Activated CD4-positive, alpha-beta T cell treated with anti-CD3 and anti-CD28 coated beads, Interleukin-2, amount 50 U/mL, for 24 hours (primary cell): ENCODE measurements at places on chromosomes 2 and 18.
A peak's percentile ranks its signal among the peaks of the same experiment; 100 is the strongest.

DNA sequence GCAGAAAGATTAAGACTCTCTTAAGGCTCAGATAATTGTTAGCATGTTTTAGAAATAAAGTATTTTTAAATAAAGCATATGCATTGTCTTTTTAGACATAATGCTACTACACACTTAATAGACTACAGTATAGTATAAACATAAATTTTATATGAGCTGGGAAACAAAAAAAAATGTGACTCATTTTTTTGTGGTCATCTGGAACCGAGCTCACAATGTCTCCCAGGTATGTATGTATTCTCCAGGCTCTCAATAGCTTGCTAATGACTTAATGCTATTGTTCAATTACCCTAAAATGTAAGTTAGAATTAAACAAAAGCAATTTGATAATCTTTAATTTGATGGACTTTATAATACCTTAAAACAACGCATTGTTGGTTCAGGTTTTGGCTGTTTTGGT lies 167.2 kb downstream of the NUP35 start:
- DNase-seq: no peak

DNA sequence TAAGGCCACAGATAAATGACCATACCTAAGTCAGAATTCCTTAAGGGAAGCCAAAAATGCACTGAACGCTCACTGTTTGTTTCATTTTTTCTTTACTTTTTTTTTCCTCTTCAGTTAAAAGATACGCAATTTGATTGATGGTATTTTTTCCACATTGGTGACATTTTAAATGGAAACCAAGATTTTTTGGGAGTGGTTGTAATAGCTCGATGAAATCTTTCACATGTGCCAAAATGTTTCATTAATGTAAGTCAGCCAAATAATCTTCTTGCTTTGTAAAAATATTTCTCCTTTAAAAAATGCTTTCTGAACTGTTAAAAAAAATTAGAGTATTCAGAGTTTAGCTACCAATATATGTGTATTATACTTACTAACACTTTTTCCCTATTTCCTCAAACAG lies 339.8 kb downstream of the ZEB2 start:
- no peak for DNase-seq

DNA sequence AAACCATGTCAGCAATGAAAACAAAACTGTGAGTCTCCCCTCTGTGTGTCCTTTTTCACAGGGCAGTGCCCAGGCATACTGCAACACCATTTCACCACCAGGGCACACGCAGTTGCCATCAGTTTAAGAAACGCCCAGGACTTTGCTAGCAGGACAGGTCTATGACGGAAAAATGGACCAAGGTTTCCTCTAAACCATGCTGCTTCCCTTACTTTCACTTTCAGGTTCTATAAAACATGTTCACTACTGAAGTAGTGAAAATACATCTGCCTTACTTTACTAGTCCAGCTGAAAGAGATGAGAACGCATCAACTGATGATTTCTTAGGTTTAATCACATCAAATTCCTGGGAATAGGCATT lies 110.5 kb downstream of the TCF4 start:
- no peak for DNase-seq

- no peak for DNase-seq
These were observed 135.0 kb downstream of the SMAD2 start for GRCh38 chr18:47795434-47795814.

DNA sequence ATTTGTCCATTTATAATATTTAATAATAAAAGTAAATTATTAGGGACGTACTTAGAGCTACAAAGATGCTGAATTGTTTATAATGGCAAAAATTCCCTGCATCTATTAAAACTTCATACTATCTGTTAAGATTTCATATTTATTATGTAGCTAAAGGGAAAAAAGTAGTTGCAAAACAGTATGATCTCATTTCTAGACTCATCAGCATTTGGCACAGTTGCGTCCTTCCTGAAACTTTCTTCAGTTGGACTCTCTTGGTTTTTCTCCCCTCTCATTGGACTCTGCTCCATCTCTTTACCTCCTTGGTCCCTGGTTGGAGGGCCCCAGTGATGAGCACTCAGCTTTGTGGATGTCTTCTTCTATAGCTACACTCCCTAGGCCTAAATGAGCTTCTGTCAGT lies 99.6 kb downstream of the TMEM247 start:
- DNase-seq: no peak

GRCh38 chr2:73075477-73076373 lies 4.2 kb upstream of the SFXN5 start:
- DNase-seq: no peak

DNA sequence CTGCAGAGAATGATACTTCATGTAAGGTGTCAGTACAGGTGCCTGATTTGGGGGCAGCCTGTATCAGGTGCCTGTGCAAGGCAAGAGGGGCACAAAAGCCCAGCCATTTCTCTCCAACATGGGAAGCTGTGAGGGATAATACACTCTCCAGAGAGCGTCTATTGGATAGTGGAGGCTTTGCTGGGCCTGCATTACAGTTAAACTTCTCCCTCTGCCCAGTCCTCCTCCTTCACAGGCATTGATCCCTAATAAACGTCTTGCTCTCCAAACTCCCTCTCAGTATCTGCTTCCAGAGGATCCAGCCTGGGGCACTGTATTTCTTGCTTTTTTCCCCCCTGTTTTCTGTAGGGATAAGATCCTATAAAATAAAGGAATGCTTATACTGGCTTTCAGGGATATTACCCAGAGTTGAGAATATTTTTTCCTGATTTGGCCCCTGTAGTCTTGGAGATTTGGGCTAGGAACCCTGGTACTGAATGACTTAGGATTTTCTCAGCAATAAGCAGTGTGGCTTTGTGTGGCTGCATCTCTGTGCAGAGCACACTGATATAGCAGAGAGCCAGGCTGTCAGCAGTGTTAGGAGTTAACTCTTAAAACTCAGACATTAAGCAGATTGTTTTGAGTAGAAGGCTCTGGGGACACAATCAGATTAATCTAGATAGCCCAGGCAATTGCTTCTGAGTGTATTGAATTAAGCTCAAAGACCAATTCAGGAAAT lies 330.6 kb downstream of the CYRIA start:
- no peak for DNase-seq

GRCh38 chr18:7901657-7902056 lies 334.5 kb downstream of the PTPRM start:
- no peak for DNase-seq

GRCh38 chr2:64767670-64768468 lies 114.2 kb upstream of the SERTAD2 start:
- peak; percentile 68 for DNase-seq

DNA sequence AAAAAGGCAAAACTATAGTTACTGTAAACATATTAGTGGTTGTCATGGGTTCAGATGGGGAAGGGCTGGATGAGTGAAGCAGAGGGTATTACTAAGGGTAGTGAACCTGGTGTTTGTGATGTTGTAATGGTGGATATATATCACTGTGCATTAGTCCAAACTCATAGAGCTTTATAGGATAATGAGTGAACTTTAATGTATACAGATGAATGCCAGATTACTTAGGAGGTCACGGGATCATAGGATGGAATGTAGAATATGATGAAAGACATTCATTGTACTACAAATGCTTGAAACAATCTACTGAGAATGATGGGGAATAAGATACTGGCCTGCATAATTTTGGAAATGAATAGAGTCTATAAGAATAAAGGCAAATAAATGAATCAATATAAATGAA lies 226.7 kb upstream of the ZNF804A start:
- no peak for DNase-seq

- DNase-seq: no peak
These were observed 32.6 kb upstream of the LDAH start for GRCh38 chr2:20855456-20855855.

DNA sequence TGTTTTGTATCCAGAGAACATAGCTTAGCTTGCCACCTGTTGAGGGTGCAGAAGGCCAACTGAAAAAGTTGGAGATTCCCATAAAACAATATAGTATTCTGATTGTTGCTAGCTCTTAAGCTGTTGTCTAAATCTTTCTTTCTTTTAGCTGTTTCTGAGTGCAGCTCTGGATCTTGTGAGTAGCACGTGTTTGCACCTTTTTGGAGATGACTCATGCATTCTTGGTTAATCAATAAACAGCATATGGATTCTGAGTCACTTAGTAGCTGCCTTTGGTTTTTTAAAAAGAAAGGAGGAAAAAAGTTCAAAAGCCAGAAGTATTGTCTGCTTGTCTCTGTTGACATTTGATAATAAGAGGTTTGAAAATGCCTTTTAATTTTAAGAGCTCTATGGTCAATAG lies 483.0 kb upstream of the FSIP2 start:
- DNase-seq: no peak

GRCh38 chr2:63440612-63441011 lies 147.7 kb downstream of the WDPCP start:
- no peak for DNase-seq
